ENCODE measurements at places on chromosomes 7 and 10.
A peak's percentile ranks its signal among the peaks of the same experiment; 100 is the strongest.

DNA sequence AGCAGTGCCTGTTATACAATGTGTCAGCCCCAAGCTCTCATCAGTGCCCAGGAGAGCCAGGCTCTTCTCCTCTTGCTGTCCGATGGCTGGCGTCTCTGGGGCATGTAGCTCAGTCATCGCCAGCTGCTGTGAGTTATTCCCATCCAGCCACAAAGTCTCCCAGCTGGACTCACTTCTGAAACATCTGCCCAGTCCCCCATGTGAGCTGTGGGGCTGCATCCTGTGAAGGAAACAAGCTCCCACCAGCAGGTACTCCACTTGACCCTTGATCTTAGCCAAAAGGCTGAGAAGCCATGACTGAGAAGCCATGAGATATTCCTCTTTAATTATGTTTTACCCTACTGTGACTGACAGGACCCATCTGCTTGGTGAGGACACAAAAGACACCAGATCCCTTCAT is 212.7 kb upstream of the IGFBP3 start:
- no peak for DNase-seq

DNA sequence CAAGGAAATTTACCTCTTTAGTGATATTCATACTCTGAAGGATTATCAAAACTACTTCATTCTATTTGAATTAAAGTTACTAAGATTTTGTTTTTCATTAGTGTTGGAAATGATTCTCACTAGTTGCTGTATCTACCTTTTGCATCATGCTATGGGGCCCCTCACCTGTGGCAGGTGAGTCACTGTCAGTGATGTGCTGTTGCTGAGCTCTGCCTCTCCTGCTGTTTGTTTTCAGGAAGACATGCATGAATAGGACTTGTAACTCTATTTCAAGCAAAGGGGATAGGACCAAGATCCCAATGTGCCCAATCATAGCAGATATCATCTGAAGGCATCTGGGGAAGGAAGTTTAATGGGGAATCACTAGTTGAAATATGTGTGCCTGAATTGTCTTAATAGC is 57.4 kb upstream of the AGR3 start:
- no peak for DNase-seq

DNA sequence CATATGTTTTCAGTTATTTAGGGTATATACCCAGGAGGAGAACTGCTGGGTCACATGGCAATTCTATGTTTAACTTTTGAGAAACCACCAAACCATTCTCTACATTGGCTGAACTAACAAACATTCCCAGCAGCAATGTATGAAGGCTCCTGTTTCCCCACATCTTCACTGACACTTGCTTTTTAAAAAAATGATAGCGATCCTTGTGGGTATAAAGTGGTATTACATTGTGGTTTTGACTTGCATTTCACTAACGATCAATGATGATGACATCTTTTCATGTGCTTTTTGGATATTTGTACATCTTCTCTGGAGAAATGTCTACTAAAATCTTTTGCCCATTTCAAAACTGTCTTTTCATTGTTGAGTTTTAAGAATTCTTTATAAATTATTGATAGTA is 51.2 kb upstream of the ANAPC16 start:
- no peak for DNase-seq

DNA sequence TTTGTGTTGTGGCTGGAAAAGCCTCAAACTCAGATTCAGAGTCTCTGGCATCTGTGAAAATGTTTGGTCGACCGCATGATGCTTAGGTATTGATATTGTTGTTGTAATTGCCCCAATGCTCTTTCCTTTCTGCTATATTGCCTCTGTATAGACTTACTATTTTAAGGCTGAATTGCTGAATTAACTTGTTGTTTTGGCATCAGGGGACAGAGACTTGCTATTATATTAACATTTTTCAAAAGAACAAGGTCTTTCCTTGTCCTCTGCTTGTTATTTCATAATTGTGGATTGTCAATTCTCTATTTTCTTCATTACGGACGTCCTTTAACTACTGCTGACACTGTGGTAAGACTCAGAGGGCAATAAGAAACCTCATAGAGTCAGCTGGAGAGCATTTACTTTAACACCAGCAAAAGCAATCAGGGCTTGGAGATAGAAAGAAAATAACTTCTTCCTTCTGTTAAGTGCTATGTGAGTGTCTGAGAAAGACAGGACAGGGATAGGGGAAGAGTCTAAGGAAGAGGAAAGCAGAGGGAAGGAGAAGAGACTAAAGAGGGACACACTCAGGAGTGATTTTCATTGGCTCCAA is 17.6 kb downstream of the CPED1 start:
- no peak for DNase-seq

GRCh38 chr7:152050547-152050971 is 25.1 kb downstream of the GALNT11 start:
- peak; percentile 22 for DNase-seq

GRCh38 chr10:104259999-104260774 is 5.5 kb downstream of the GSTO1 start:
- DNase-seq = peak; percentile 76

GRCh38 chr10:54434782-54435181 is 366.2 kb downstream of the PCDH15 start:
- DNase-seq = no peak

DNA sequence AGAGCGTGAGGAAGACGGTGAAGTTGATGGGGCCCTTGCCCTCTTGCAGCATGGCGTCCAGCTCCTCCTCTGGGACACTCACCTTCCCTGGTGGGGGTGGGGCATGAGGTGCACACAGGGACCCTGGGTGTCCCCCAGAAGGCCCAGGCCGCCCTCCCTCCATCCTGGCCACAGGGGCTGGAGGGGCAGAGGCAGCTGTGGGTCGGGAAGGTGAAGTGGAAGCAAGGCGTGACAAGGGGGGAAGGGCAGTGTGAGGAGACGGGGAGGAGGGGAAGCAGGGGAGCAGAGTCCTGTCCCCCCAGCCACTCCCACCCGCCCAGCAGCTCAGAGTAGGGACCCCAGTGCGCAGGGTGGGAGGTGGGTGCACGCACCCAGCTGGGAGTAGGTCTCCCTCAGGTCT is 791 bp downstream of the MYL7 start:
- no peak for DNase-seq

DNA sequence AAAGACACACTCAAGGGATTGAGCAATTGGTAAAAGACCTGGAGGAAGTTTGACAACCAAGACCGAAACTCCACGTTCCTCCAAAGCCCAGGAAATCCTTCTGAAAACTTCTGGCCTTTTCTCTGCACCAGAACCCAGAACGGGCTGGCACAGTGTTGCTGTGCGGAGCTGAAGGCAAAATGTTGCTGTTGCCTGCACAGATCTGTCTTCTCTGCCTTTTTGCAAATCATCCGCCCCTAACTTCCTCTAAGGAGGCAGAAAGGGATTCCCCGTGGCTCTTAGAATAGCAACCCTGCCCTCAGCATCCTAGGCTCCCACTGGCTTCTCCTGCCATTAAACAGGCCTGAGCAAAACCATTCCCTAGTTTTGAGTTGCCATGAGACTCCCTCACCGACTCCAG is 44.9 kb downstream of the FIGNL1 start:
- no peak for DNase-seq

GRCh38 chr7:94414980-94415379 is 20.3 kb downstream of the COL1A2 start:
- no peak for DNase-seq

- DNase-seq = peak; percentile 97
These were observed 38.9 kb downstream of the MET start for GRCh38 chr7:116710764-116711452.

GRCh38 chr7:147510923-147511322 is 1079.6 kb upstream of the C7orf33 start:
- DNase-seq = no peak

GRCh38 chr7:44590910-44591309 is 8.9 kb upstream of the TMED4 start:
- DNase-seq = no peak

DNA sequence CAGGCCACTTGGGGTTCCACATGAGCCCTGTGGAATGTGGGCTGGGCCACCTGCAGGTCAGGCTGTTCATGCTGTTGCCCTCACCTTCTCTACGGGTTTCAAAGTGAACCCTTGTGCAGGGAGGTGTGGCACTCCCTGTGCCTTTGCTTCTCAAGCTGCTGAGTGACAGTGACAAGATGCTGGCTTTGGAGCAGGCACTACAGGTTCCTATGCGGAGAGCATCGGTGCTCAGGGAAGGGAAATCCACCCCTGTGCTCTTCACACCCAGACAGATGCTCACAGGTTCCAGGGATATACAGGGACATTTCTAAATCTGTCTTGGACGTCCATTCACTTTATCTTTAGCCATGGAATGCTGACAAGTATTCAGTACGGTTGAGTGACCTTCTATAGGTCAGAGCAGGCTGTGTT is 1005.0 kb downstream of the LRMDA start:
- no peak for DNase-seq

GRCh38 chr10:13922586-13922985 is 335.8 kb downstream of the PRPF18 start:
- peak; percentile 21 for DNase-seq

- DNase-seq = no peak
These were observed 130.9 kb downstream of the RSU1 start for GRCh38 chr10:16686054-16686902.

DNA sequence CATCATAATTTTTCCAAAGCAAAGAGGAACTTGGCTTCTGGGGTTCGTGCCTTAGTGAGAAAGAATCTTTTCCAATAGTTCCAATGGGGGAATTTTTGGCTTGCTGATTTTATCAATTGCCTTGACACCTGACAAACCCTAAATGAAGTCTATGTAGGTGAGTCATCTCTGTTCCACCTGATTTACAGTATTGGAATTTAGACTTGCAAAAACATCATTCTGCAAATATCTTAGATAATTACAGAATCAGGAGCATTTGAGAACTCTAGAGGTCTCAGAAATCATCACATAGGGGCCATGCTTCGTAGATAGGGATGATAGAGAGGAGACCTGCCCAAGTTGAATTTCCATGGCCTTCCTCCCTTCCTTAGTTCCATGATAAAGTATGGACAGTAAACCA is 9.3 kb downstream of the SLC35G1 start:
- no peak for DNase-seq

- DNase-seq = peak; percentile 5
These were observed at the start of gene OGDHL for GRCh38 chr10:49761789-49762565. Gene OGDHL, minus strand, starts transcription at chr10:49762323. Its CDS starts 3,731 bp downstream, at chr10:49758592.

GRCh38 chr10:103648251-103648635 is 154.7 kb downstream of the NEURL1 start:
- no peak for DNase-seq

- DNase-seq = no peak
These were observed 96.7 kb upstream of the ADO start for GRCh38 chr10:62707810-62708209.

DNA sequence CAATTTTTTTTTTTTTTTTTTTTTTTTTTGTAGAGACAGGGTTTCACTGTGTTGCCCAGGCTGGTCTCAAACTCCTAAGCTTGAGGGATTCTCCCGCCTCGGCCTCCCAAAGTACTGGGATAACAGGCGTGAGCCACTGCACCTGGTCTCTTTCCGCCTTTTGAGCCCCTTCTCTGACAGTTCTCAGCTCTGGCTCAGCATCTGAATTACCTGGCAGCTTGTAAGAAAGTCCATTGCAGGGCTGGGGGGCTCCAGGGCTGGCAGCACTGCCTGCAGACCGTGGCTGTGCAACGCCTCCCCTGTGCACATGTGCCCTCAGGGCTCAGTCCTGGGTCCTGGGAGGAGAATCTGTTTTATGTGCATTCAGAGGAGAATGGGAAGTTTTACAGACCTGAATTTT is 37.6 kb downstream of the VWA2 start:
- no peak for DNase-seq

GRCh38 chr7:7452119-7452518 is 83.6 kb downstream of the COL28A1 start:
- DNase-seq = no peak

DNA sequence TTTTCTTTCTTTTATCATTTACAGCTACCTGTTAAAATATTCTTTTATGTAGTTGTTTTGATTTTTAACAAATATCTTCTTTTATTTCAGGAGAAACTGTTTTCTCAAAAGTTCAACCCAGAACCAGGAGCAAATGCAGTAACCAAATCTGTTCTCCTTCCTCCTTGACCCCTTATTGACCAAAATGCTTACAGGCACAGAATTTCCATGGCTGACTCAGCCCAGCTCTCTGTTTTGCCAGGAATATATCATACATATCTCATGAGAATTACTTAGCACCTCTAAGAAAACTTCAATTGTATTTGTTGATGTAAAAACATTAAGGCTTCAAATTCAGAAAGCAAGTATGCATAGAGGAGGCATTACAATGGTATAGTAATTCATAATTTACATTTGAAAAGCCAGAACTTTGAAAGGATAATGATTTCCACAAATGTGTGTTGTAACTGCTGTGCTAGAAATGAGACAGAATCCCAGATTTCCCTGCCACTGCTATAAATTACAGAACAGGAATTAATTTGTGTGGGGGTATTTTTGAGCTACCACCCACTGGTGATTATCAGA is 2.2 kb downstream of the GSAP start:
- DNase-seq = no peak

- no peak for DNase-seq
These were observed 400.6 kb downstream of the DNAJB6 start for GRCh38 chr7:157737151-157738065.

- peak; percentile 74 for DNase-seq
These were observed 21.0 kb upstream of the ABI1 start for GRCh38 chr10:26881600-26882331.

- no peak for DNase-seq
These were observed 58.8 kb upstream of the AGMO start for GRCh38 chr7:15620491-15621185.

- no peak for DNase-seq
These were observed 61.6 kb downstream of the GRK5 start for GRCh38 chr10:119268871-119269506.

DNA sequence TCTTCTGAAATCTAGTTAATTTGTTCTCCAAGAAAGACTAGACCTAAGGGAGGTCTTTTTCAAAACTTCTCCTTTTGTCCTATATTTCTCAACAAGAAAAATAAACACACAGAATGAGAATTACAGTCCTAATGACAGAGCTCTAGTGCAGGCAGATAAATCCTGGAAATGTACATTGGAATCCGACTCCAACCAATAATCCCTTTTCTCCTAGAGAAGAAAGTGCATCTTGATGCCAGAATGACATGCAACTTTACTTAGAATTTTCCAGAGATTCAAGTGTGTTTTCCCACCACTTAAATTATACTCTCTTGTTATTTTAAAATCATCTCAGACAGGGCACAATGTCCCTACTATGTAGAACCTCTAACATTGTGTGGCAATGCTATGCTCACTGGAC is 68.2 kb downstream of the MET start:
- no peak for DNase-seq

GRCh38 chr10:104076743-104077160 is 8.9 kb downstream of the COL17A1 start:
- peak; percentile 93 for DNase-seq

GRCh38 chr7:107450970-107451369 is 18.9 kb upstream of the GPR22 start:
- DNase-seq = no peak

DNA sequence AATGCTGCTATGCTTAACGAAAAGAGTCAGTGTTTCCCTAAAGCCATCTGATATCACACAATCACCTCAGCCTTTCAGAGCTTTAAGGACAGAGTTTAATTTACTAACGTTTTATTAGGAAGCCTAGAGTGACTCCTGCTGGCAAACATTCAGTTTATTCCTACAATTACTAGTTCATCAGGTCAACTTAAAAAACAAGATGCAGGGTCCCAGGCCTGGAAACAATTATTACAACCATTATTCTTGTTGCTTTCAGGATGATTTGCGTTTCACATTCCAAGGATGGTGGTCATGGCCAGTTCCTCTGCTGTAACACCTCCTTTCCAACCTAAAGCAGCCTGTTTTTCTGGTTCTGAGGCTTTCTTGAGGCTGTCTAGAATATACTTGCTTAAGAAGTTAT is 1.5 kb upstream of the FAM53B start:
- peak; percentile 77 for DNase-seq

Measured in renal cortical epithelial cell (primary cell).